ENCODE measurements at places on chromosomes 3 and 15.

- no peak for DNase-seq
These were observed 38.6 kb downstream of the HACD2 start for GRCh38 chr3:123546133-123546755.

GRCh38 chr3:133890037-133890436, 5.6 kb downstream of the RAB6B start:
- DNase-seq = no peak

DNA sequence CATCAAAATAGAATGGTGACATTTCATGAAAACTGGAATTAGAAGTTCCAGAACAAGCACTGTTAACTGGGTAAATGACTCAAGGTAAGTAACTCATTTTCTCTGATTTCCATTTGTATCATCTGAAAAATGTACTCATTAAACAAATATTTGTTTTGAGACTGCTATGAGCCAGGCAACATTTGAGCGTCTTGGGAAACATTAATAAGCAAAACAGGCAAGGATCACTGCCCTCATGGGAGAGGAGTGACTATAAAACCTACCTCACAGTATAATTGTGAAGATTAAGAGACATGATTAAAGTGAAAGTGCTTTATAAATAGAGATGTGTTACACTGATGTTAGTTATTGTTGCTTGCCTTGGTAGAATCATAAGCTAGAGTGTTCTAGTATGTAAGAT, 711.8 kb upstream of the UBE2E2 start:
- no peak for DNase-seq

DNA sequence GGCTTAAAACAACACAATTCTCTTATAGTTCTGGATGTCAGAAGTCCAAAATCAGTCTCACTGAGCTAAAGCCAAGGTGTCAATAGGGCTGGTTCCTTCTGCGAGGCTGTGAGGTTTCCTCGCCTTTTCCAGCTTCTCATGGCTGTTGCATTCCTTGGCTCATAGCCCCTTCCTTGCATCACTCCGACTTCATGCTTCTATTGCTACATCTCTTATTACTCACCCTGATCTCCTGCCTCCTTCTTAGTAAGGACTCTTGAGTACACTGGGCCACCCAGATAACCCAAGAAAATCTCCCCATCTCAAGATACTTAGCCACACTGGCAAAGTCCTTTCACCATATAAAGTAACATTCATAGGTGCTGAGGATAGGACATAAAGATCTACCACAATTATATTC, 193.9 kb downstream of the ADAMTS17 start:
- no peak for DNase-seq

DNA sequence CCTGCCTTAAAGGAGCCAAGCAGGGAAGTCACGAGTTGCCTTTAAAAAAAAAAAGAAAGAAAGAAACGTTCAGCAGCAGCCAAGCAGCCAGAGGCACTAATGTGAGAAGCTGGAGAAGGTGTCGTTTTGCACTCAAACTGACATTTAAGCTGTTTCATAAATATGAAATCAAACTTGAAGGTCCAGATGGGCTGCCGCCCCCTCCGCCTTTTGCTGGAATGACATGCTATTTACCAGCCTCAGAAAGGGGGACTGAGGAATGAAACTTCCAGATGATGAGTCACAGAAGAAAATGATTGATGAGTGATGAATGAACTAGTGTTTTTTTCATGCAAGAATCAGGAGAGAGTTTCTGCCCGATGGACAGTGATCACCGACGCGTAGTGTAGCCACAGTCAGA, 396.8 kb downstream of the IGSF11 start:
- no peak for DNase-seq

GRCh38 chr15:24944954-24945353, 9.8 kb upstream of the SNRPN start:
- DNase-seq = no peak

GRCh38 chr3:188165596-188165995, 11.6 kb downstream of the LPP start:
- DNase-seq = no peak

GRCh38 chr3:71444028-71444860, 139.3 kb downstream of the FOXP1 start:
- peak; percentile 45 for DNase-seq

- DNase-seq = no peak
These were observed 346.6 kb downstream of the RBMS3 start for GRCh38 chr3:29627136-29628117.

GRCh38 chr3:110815008-110815583, 256.5 kb upstream of the NECTIN3 start:
- no peak for DNase-seq

GRCh38 chr15:74716651-74717050, 8.7 kb downstream of the CYP1A1 start:
- no peak for DNase-seq

- DNase-seq = no peak
These were observed 26.9 kb upstream of the SOX14 start for GRCh38 chr3:137737208-137737607.

- no peak for DNase-seq
These were observed 28.9 kb upstream of the RAD18 start for GRCh38 chr3:8992199-8992598.

DNA sequence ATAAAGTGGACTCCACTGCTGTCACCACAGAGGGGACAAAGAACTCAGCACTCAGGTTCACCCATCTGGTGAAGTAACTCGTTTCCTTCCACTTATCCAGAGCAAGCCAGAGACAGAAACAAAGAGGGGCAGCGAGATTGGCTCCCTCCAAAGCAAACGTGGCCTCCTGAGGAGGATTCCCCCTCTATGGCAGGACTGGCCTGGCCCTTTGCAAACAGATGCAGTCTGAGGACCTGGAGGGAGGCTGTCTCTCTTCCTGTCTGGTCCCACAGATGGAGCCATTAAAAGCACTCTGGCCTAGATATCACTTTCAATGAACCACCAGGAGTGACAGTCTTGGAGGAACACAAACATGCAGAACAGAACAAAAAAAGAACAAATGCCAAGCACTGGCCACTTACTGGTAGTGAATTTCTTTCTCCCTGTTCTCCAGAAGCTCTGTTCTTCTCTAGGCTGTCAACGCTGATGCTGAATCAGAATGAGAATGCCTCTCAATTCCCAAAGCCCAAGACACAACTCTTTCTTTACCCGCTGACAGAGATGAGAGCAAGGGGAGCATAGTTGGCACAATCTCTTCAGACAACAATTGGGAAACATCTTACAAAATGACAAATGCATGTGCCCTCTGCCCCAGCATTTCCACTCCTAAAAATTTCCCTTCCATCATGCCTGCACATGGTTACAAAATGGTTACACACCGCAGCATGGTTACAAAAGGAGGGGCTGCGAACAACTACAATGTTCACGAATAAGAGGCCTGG, 14.3 kb downstream of the KLHL25 start:
- no peak for DNase-seq

- no peak for DNase-seq
These were observed 152.9 kb downstream of the SLCO3A1 start for GRCh38 chr15:92006186-92007028.

DNA sequence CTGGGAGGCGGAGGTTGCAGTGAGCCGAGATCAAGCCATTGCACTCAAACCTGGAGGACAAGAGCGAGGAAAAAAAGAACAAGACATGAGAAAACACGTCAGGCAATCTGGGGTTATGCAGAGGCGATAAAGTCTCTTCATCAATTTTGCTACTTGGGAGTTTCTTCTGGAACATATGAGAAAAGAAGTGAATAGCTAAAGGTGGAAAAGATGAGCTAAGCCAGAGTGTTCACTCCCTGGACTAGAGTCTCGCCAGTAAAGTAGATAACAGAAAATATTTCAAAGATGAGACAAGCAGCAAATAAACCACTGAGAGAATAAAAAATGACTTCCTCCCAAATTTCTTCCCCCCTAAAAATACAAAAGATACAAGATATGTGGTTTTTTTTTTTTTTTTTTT, 188.4 kb upstream of the HES1 start:
- no peak for DNase-seq

GRCh38 chr3:116200956-116201690, 244.2 kb downstream of the LSAMP start:
- no peak for DNase-seq

DNA sequence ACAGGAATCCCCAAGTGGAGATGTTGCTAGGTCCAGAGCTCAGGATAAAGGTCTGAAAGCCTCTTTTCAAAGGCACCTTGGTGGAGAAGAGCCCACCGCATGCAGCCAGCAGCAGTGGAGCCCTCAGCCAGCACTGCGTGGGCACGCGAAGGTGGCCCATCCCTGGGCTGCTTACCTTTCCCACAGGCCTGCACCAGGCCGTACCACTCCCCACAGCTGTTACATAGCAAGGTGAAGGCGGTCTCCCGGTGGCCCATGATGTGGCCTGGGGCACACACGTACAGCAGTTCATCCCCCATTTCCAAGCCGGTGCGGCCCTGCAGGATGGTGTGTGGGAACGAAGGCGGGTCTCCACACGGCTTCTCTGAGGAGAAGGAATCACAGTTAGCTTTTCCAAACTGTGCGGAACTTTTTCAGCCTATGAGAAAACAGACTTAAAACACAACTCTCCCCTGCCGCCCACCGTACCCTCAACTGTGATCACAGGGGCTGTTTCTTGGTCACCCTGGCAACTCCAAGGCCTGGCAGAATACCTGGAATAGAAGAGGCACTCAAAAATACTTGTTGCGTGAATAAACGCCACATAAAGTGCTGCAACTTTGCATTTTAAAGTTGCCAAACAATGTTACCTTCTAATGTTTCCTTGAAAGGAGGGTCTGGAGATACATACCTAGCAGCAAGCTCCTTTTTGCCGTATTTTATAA, 43.7 kb downstream of the SUSD5 start:
- DNase-seq = no peak

GRCh38 chr3:12946251-12946648, 104.9 kb upstream of the RPL32 start:
- no peak for DNase-seq

- DNase-seq = no peak
These were observed 26.1 kb upstream of the GFM1 start for GRCh38 chr3:158617982-158618875.

DNA sequence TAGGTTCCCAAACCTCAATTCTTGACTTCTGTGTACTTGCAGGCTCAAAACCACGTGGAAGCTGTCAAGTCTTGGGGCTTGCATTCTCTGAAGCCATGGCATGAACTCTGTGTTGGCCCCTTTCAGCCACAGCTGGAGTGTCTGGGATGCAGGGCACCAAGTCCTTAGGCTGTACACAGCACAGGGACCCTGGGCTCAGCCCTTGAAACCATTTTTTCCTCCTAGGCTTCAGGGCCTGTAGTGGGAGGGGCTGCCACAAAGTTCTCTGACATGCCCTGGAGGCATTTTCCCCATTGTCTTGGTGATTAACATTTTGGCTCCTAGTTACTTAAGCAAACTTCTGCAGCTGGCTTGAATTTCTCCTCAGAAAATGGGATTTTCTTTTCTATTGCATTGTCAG, 135.4 kb downstream of the ATG7 start:
- no peak for DNase-seq

DNA sequence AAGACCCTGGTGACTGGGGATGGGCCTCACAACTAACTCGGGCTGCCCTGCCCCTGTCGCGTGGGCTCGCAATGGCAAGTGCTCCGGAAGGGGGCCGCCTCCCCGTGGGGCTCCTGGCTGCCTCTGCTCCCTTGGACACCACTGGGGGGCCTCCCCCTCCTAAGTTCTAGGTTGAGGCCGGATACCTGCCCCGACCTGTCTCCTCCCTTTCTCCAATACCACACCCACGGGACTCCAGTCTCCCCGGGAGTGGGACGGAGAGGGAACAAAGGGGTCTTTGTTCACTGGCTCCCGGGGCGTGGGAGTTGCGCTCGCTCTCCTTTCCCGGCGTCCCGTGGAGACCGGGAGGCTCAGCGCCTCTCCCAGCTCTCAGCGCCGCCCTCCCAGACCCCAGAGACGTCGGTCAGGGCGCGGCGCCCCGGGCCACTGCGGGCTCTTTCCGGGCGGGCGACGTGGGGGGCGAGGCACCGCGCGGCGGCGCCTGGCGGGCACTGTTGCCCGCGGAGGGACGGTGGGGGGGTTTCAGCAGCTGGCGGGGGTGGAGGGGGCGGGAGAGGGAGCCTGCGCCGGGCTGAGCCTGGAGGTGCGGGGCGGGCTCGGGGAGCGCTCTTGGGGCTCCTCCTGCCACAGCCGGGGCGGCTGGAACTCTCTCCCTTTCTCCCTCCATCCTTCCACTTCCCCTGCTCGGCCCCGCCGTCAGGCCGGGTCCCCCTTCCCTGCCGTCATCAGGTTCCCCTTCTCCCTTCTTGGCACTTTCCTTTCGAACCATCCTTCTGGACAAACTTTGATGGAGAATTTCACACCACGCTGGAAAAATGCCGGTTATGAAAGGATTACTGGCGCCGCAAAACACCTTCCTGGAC, at the start of gene KCNH8:
KCNH8 (plus strand) TSS at position 606 of the 863 bp plus-strand sequence; CDS start at position 816, 210 bp downstream.
- no peak for DNase-seq

GRCh38 chr3:13845806-13846205, 34.1 kb downstream of the WNT7A start:
- DNase-seq = no peak

DNA sequence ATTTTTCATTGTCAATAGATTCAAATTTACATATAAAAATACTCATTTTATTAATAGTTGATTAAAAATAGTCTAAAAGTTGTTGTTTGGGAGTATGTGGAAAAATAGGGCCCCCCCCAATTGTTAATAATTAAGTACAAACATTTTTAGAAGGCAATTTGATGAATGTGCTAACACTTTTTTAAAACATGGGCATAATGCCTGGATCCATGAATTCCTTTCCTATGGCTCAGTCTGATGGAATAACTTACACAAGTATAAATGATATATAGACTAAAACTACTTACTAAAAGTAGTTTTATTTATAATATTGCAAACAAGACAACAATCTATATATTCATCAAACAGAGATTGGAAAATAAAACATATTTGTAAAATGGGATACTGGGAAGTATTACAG, 247.2 kb upstream of the LRRN1 start:
- DNase-seq = no peak

DNA sequence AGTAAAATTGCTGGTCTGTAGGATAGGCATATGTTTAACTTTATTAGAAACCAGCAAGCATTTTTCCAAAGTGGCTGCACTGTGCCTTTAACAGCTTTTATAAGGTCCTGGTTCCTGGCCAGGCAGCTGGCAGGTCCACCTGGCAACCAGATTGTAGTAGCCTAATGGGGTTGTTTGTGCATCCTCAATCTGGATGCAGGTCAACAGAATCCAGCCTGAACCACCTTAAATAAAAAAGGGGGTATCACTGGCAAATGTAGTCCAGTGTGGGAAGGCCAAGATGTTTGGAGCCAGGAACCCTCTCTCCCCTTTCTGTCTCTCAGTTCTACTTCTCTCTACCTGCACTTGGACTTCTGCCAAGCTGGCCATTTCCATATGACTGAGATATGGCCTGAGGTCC, 200.3 kb downstream of the ZNF621 start:
- no peak for DNase-seq

- no peak for DNase-seq
These were observed 100.7 kb downstream of the FBN1 start for GRCh38 chr15:48544778-48545177.

GRCh38 chr15:89828281-89829145, 13.9 kb upstream of the ANPEP start:
- DNase-seq = no peak

DNA sequence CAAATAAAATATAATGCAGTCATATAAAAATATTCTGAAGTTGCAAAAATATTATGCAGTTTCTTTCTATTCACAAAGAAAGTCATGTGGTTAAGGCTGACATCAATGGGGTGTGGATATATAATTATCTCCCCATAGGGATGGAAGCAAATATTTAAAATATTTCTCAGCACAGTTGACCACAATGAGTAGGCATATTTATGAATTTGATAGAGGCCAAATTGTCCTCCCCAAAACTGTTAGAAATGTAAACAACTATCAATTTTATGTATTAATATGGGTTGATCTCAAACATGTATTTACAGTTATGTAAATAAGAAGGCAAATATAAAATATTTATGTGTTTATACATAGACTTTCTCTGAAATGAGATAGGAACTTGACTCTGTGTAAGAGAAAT, 246.0 kb upstream of the CBLB start:
- DNase-seq = no peak

Data from stimulated activated CD8-positive, alpha-beta memory T cell treated with anti-CD3 and anti-CD28 coated beads, Interleukin-12 subunit alpha, Interleukin-12 subunit beta, amount 100 ng/mL, for 1 hour (primary cell).